Stromal cell of bone marrow (primary cell): ENCODE measurements at places on chromosomes 6 and 20.

GRCh38 chr6:63486196-63486595 lies 86.1 kb upstream of the LOC128125822 start:
- no peak for DNase-seq

GRCh38 chr6:141956046-141956761 lies 176.5 kb upstream of the GJE1 start:
- peak; percentile 43 for DNase-seq

- DNase-seq = no peak
Observed at GRCh38 chr6:131816869-131817268, 9.0 kb downstream of the ENPP1 start.

DNA sequence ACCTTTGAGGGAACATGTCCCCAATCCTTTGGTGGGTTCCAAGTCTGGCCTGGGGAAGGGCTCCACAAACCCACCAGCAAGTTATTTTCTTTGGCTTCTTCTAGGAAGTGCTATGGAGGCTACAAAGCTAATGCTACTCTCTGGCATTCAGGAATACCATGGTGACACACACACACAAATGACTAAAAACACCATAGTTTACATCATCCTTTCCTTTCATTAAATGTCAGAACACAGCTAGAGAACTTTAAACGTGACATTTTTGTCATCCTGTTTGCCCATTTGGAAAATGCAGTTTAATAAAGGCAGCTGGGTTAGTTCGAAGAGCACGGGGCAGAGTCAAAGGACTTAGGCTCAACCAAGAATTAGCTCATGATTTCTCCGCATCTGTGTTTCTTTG lies 40.2 kb upstream of the PROKR2 start:
- DNase-seq = no peak

GRCh38 chr6:13560651-13561044 lies 13.8 kb upstream of the SIRT5 start:
- DNase-seq = no peak
